Stimulated activated naive CD4-positive, alpha-beta T cell (primary cell): ENCODE measurements at places on chromosomes 4 and X.

- no peak for DNase-seq
These were observed 95.4 kb downstream of the ANOS1 start for GRCh38 chrX:8636497-8636896.

GRCh38 chr4:38255572-38255971, 295.4 kb downstream of the PTTG2 start:
- DNase-seq = no peak

DNA sequence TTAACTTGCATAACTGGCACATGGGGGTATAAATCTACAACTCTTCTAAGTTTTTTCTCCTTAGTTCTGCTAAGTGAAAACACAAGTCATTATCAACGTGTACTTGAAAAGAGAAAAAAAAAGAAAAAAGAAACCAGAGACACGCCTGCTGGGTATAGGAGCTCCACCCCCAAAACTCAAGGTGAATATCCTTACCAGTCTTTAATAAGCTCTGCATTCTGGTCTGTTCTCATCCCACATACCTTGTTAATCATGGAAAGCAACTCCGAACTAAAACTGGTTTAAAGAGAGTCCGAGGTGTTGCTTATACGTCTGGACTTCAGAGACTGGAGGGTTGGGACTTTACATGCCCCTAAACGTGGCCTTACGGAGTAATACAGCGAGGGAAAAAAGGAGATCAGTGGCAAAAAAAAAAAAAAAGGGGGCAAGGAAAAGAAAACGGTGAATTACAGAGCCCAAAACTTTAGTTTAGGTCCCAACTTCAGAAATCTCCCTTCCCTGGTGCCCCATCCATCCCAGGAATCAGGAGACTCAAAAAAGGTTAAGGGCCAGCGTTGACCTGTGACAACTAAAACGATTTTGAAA, 1.0 kb downstream of the PGRMC2 start:
- no peak for DNase-seq

DNA sequence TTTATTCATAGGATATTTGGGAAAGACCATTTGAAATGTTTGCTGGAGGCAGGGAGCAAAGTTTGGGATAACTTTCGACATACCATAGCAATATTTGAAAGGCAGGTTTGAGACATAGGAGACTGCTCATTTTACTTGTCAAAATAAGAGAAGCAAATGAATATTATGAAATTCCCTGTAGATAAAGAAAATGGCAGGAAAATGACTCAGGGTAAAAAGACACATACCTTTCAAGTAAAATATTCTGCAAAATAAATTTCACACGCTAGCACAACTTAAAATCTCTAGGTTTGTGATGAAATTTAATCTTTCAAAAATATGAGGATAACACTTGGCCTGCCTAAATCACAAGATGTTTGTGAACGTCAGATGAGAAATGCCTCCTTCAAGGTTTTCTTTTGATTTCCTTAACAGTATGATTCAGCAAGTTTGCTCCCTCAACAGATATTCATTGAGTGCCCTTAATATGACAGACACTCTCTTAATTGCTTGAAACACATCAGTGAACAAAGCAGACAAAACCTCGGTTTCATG, 6.6 kb downstream of the TMEM156 start:
- DNase-seq = no peak

- DNase-seq = no peak
These were observed 526.7 kb downstream of the PCDH7 start for GRCh38 chr4:31246856-31247255.

- DNase-seq = no peak
These were observed 51.2 kb upstream of the PGRMC2 start for GRCh38 chr4:128338634-128339355.
